ENCODE measurements at places on chromosomes 1 and 21.

DNA sequence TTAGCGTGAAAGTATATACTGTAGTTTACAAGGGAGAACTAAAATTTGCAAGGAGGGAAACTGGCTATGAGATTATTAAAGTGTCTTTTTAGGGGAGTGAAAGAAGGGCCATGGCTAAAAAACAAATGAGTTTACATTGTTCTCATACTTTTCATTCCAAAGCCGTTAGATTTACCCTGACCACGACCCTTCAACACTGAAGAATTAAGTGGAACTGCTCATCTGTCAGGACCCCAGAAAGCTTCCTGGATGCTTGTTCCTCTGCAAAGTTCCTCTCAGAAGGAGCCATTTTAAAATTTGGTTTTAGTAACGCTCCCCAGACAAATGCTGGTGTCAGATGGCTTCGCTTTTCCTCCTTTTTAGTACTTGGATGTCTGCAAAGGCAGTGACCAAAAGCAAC is 82.7 kb upstream of the ZBTB18 start:
- DNase-seq: no peak

DNA sequence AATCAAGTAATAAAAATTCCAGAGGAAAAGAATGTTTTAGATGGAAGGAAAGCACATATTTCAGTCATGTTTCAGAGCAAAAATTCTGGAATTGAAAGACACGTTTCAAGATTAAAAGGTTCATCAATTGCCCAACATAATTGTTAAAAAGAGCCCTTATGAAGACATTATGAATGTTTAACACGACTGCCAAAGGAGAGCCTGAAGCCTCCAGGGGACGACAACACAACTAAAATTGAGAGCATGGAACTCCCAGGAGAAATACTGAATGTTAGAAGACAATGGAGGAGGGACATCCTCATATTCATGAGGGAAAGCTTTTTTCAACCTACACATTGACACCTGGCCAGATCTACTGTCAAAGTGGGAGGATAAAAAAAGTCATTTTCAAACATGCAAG is 16.0 kb downstream of the OR2T11 start:
- no peak for DNase-seq

DNA sequence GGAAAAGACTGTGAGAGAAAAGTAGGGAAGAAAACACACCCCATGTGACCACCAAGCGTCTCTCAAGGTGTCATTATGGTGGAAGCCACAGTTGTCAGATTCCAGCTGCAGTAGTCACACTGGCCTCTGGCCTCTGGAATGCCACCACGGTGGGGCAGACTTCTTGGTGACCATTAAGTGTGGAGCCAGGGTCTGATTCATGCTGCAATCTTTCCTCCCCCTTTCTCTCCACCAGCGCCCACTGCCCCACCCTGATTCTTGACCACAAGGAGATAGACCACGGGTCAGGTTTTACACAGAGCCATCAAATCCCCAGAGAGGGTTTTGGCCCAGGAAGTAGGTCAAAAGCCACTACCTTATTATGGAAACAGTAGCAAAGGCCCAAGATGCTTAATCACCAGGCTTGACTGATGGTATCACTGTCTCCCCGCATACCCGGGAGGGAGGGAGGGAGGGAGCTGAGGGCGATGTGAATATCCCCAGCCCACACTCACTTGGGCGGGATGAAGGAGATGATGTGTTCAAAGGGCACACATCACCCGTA is 52.7 kb upstream of the GRHL3 start:
- no peak for DNase-seq

DNA sequence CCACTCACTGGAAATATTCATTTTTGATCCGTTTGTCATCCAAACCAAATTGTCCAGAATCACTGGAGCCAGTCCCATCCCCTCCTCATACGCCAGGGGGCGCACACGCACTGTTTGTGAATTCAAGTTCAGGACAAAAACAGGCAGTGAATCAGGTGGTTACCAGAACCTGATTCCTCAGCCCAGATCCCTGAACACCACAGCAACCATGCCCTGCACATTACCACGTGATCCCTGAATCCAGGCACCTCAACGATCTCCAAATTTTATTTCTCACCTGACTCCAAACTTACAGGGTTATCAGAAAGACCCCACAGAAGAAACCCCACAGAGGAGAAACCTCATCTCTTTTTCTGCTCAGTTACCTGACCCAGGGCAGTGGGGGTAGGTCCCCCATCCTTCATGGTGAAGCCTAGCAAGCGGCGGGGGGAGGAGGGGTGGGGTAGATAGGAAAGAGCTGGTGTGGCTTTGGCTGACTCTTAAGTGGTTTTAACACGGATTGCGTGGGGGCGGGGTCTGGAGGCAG is 1.4 kb upstream of the PTPRF start:
- peak; percentile 90 for DNase-seq

DNA sequence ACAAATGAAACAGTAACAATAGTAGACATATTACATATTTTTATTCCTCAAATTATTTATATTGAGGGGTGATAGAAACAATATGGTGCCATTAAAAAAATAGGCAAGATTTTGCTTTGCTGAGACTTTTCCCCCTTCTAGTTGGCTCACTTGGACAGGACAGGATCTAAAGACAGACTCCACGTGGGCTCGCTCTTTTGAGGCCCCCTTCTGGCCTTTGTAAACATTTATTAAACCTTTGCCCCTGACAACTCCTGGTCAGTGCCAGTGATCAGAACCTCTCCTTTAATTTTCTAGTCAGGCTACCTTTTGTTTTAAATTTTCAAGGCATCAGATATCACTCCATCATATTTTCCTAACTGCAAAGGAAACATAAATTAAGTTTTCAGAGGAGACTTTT is 49.7 kb upstream of the IFI44L start:
- DNase-seq: no peak

GRCh38 chr1:3892748-3893147 is 7.3 kb downstream of the C1orf174 start:
- DNase-seq: no peak
